Stimulated activated naive CD8-positive, alpha-beta T cell treated with anti-CD3 and anti-CD28 coated beads, Interleukin-15, amount 100 ng/mL, for 72 hours (primary cell): ENCODE measurements at places on chromosomes 1 and 21.

DNA sequence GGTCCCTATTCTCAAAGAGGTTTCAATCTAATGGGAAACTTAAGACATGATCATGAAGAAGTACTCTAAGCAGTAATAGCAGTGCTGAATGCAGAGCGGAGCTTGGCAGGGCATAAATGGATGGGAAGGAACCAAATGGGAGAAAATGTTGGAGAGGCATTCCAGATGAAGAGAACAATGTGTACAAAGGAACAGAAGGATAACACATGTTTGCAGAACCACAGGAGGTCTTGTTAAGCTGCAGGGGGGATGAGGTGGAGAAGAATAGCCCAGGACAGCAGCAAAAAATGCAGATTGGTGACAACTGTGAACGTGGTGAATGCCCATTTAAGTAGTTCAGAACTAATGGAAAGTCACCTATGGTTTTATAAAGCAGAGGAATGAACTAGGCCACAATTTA lies 99.1 kb downstream of the ASTN1 start:
- no peak for DNase-seq

DNA sequence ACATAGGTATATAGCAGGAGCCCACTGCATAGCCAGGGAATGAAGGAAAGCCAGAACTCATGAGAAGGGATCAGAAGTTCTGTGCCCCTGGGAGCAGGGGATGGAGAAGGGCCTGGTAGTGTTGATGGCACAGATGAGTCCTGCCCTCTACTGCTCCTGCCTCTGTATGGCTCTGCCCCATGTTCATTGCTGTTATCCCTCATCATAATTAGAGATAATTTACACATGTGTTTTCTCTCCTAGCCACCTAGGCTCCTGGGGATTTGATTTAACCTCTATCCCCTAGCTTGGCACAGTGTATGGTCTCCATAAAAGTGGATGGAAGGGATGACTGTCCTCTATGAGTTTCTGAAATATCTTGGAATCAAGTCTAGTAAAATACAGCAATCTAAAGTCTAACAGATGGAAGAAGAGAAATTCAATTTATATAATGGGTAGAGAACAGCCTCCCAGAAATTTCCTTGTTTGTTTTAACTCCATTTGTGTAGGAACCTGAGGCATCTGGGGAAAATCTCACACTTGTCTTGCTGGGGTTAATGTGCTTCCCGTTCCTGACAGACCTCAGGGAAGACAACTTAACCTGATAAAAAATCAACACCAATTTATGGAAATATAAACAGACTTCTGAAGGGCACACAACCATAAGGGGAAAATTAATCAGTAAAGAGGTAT lies 393.8 kb downstream of the HHAT start:
- no peak for DNase-seq

DNA sequence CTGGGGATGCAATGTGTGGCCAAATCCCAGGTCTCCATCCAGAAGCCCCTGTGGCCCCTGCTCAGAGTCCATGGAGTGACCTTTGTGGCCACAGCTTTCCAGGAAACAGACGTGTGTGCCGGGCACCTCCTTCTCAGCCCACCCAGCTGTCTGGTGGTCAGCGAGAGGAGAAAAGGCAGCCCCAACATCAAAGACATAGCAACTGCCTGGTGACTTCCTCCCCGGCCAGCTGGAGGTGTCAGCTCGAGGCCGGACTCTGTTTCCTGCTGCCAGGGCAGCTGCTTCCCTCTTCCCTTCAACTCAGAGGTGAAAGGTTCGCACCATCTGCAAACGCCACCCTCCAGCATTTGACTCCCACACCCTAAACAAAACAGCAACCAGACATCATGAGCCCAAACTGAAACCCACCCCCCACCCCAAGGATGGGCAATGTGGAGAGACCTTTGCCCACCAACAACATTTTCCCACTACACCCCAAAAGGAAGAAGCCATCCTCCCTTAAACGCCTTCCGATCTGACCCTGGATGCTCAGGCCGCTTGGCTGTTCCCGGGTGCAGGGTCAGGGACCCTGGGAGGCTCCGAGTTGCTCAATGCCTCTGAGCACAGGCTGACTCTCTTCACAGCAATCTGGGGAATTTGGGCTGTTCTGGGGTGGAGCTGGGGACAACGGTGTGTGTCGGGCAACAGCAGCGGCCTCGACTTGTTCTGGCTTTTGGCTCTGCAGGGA lies 162.3 kb downstream of the PSMG1 start:
- no peak for DNase-seq

DNA sequence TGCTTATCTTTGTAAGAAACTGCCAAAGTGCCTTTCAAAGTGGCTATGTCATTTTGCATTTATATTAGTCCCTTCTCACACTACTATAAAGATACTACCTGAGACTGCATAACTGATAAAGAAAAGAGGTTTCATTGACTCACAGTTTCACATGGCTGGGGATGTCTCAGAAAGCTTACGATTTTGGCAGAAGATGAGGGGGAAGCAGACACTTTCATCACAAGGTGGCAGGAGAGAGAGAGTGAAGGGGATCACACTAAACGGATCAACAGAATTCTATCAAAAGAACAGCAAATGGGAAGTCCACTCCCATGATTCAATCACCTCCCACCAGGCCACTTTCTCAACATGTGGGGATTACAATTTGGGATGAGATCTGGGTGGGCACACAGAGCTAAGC lies 1352.0 kb upstream of the B3GALT2 start:
- no peak for DNase-seq

- DNase-seq, result no peak
These were observed 29.3 kb downstream of the BATF3 start for GRCh38 chr1:212670301-212670700.

- peak; percentile 57 for DNase-seq
These were observed 28.3 kb upstream of the A3GALT2 start for GRCh38 chr1:33349081-33349759.
